ENCODE measurements at places on chromosomes 5 and 9. TPM values are rescaled to one million over a fixed set of nuclear protein-coding genes. Genes with fewer than 3 reads are reported as not detected.

- no peak for DNase-seq
- no peak overlapping the region for H3K27ac ChIP-seq
- no peak overlapping the region for H3K4me3 ChIP-seq
- no peaks in the 10 kb centered on the region for H3K36me3 ChIP-seq
- H3K27me3 ChIP-seq = no peaks in the 10 kb centered on the region
Measured at GRCh38 chr5:52977264-52977897, 11.8 kb upstream of the ITGA2 start.

DNA sequence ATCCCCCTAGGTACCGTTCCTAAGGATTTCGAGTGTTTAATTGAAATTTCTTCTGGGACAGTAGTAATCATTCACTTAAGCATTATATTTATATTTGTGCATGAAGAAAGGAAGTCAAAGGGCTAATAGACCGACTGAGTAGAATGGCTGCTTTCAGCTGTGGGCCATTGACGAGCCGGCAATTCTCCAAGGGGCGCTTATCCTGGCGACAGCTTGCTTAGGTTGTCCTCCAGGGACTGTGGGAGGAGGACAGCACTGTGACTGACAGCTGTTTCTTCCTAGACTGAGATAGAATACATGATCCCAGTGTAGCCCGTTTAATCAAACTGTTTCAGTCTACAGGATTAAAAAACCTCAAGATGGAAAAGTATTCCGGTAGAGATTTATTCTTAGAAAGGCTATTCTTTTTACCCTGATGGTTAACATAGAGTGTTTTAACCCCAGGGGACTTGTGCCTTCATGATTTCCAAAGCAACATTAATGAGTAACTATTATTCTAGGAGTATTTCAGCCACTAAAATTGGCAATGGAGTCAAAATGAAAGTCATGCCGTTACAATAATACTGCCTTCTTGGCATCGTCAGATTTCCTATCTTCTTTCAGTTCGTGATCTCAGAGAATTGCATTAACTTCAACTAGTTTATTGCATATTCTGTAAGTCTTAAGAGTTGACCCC, 943.1 kb upstream of the WWC1 start:
- H3K4me1 ChIP-seq = no peaks in the 10 kb centered on the region
- no peak overlapping the region for H3K4me3 ChIP-seq
- no peaks in the 10 kb centered on the region for H3K27me3 ChIP-seq
- H3K27ac ChIP-seq = no peak overlapping the region

GRCh38 chr5:93654676-93655075, 71.7 kb downstream of the NR2F1 start:
- H3K4me1 ChIP-seq = no peaks in the 10 kb centered on the region
- no peaks in the 10 kb centered on the region for H3K36me3 ChIP-seq
- H3K4me3 ChIP-seq = no peak overlapping the region
- H3K27me3 ChIP-seq = no peaks in the 10 kb centered on the region
- no peak for DNase-seq

GRCh38 chr5:91301106-91301846, 81.8 kb downstream of the ARRDC3 start:
- no peak overlapping the region for H3K4me3 ChIP-seq
- H3K4me1 ChIP-seq = peaks cover 47% of the 10 kb centered on the region
- H3K36me3 ChIP-seq = no peaks in the 10 kb centered on the region
- no peak for DNase-seq

Gene PTPDC1
- 9.4 TPM for total RNA-seq

Gene MYOZ3
- total RNA-seq = 10.5 TPM

Gene TPPP
- total RNA-seq = 3.4 TPM

Gene CNTNAP3B
- total RNA-seq = 3.1 TPM

Gene CBY3
- total RNA-seq = not detected

GRCh38 chr9:18361646-18362045, 112.3 kb upstream of the ADAMTSL1 start:
- H3K4me1 ChIP-seq = no peaks in the 10 kb centered on the region
- H3K36me3 ChIP-seq = no peaks in the 10 kb centered on the region
- no peak overlapping the region for H3K27ac ChIP-seq
- H3K4me3 ChIP-seq = no peak overlapping the region
- no peaks in the 10 kb centered on the region for H3K27me3 ChIP-seq
